ENCODE measurements at places on chromosomes 13 and 19.

GRCh38 chr13:112226320-112227002, 149.7 kb upstream of the SPACA7 start:
- no peak for DNase-seq

DNA sequence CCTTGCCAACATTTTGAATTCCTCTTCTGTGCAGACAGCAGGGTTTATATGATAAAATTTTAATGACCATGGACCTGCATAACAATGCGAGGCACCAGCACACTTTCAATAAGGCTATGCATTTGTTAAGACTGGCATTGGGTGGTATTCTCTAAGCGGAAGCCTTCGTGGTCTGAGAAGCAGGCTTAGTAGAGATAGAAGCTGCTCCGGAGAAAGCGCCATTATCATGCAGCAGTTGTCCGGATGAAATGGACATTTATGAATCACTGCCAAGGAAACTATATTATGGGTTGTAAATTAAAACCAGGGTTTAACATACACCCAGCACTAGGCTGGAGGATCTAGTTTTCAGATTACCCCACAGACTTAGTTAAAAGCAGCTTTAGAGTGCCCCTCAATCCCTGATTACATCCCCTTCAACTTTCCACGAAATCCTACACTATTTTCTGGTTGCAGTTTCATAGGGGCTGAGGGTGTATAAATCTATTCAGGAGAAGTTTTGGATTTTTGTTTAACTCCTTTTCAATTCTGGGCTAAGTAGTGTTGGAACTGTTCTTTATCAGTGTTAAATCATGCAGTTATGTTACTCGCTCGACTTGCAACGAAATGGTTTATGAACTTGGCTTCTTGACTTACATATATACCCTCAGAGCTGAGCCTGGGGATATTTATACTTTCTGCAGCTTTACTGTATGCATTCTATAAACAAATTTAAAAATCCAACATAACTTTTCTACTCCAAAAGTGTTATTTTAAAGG, 193.3 kb downstream of the PCDH9 start:
- no peak for DNase-seq

DNA sequence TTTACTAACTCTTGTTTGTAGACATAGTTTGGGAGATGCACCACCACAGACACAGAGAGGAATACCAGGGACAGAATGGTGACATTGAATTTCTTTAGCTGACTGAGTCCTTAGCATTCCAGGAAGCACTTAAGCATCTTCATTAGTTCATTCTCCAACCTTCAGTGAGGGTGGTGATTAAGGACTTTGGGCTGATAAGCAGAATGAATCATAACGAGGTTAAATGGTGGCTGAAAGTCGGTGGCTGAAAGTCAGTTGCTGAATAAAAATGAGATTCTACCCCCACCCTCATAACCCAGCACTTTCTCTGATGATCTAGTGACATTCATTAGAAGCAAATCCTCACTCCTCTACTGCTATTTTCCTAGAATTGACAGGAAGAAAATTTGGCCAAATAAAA, 10.6 kb downstream of the PCDH8 start:
- DNase-seq: no peak

GRCh38 chr19:58097349-58097748, 682 bp downstream of the ZSCAN18 start:
- DNase-seq: no peak

- DNase-seq: no peak
Observed at GRCh38 chr13:63910511-63910910, 2494.9 kb upstream of the PCDH20 start.

GRCh38 chr13:113022391-113022744, 53.4 kb downstream of the MCF2L start:
- no peak for DNase-seq

DNA sequence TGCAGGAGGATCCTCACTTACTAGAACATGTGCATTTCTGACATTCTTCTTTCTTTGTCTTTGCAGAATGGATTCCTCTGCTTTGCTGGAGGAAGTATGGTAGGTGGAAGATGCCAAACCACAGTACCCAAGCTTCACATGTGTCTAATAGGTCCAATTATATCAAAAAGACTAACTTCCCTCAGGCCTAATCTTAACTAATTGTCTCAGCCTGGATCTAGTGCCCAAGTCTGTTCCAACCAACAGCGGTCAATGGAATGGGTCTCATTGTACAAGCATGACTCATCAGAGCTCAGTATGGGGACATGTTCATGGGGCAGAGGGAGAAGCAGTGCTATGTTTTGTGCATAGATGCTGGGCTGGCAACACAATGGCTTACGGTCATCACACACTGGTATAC, 81.6 kb upstream of the CSNK1A1L start:
- peak; percentile 90 for DNase-seq

DNA sequence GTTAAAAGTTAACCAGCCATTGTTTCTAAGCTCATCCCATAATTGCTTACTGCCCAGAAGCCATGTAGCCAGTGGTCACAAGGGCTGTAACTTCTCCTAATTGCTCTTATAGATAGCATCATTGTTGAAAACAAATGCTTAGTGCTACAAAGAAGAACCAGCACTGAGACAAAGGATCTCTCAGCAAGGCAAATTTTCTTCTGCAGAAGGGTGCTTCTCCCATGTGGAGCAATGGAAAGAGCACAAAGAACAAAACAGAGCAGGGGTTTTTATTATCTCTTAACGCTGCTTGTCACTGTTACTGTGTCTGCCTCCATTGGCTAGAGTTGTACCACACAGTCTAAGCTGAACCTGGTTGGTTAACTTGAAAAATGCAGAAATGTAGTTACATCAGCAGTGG, 1036.8 kb downstream of the UQCRFS1 start:
- DNase-seq: no peak

GRCh38 chr13:29496241-29496712, 99.2 kb downstream of the SLC7A1 start:
- DNase-seq: no peak

DNA sequence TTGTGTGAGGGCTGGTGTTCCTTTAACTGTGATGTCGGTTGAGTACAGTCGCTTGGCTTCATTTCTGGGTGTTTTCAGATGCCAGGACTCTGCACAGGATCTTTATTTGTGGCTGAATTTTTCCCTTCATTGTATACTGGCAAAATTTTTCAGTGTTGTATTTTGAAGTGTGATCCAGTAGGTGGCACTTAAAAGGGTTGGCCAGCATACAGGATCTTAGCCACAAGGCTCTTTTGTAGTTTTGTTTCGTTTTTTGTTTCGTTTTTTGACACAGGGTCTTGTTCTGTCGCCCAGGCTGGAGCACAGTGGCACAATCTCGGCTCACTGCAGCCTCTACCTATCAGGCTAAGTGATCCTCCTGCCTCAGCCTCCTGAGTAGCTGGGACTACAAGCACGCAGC, 8.7 kb downstream of the FCAR start:
- no peak for DNase-seq

GRCh38 chr19:47681388-47681787, 31.8 kb upstream of the EHD2 start:
- DNase-seq: no peak

- no peak for DNase-seq
Observed at GRCh38 chr19:48858984-48859710, 9.3 kb downstream of the PLEKHA4 start.

DNA sequence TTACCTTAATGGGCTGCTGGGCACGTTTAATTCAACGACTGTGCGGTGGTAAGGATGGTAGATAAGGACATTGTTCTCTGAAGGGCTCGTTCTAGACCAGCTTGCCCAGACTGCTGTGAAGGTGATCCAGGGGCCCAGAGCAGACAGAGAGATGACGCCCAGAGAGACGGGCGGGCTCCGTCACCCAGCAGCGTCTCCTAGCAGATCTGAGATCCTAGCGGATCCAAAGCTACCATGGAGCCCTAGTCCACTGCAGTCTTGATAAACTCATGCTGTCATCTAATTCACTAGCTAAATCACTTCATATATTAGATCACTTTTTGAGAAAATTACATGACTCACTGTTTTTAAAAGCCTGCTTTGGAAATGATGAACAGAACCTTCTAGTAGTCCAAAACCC, 21.5 kb downstream of the COL4A2 start:
- DNase-seq: no peak

- DNase-seq: no peak
Observed at GRCh38 chr19:41844601-41845000, at the start of gene LYPD4. TSS of gene LYPD4 (minus strand) at chr19:41844683. CDS start at chr19:41839285, 5,398 bp downstream.

- no peak for DNase-seq
Observed at GRCh38 chr13:48249018-48249417, 16.0 kb downstream of the ITM2B start.

- no peak for DNase-seq
Observed at GRCh38 chr19:13146763-13147563, 3.2 kb downstream of the STX10 start.

Measured in fibroblast of skin of back (primary cell).